SK-N-SH (cell line): ENCODE measurements at places on chromosomes 3 and 15.

DNA sequence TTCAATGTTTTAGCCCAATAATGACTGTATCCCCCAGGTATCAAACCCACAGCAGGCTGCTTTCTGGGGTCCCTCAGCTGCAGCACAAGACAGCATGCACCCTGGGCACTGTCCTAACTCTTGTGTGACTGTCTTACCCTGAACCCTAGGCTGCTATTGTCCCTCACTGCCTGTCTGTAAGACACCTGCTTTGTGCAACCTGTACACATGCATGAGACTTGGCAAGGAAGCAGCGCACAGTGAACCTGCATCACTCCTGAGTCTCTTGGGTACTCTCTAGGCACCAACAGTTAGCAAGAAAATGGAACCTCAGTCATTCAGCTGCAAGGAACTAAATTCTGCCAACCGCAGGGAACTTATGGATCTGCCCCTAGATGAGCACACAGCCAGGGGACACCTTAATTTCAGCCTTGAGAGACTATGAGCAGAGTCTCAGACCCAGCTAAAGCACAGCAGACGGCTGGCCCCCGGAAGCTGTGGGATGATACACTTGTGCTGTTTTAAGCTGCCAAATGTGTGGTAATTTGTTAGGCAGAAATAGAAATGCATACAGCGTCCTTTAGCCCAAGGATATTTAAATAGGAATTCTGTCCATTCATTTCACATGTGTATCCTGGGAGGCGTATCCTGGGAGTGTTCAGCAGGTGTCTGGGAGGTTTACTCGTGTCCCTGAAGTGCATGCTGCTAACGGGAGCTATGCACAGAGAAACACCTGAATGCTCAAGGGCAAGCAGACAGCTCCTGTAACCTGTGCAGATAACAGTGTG lies 223.8 kb downstream of the KLF13 start:
- no peak overlapping the region for H3K4me3 ChIP-seq
- H3K36me3 ChIP-seq: no peaks in the 10 kb centered on the region
- no peaks in the 10 kb centered on the region for H3K27me3 ChIP-seq

DNA sequence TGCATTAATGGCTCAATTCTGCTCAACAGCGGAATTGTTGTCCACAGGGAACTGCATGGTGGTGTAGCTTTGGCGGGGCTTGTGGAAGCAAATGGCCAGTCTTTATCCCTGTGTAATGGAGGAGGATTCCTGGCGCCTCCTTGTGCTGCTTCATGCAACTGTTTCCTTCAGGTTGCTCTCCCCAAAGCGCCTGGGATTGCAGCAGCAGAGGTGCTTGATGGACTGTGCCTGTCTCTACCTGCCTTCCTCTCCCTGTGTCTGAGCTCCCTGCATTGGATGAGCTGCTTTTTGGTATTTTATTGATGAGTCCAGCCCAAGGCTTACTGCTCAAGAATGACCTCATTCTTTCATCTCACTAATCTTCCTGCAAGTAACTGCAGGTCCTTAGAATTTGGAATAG lies 72.9 kb upstream of the NDN start:
- H3K27ac ChIP-seq: no peak overlapping the region
- H3K36me3 ChIP-seq: no peaks in the 10 kb centered on the region
- H3K4me1 ChIP-seq: no peaks in the 10 kb centered on the region

DNA sequence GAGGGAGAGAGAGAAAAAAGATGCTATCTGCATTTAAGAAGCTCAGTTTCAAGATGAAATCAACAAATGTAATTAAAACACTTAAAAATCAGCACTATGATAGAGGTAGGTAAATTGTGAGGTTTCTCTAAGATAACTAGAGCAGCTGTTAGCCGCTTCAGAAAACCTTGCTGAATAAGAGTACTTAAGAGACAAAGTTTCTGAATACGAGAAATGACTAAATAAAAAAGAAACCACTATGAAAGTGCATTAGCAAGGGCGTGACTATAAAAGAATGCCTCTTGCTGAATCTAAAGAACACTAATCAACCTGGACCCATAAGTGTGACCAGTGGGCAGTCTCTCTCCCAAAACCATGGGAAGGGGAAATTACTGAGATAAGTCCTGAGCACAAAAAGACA lies 41.8 kb downstream of the IQCB1 start:
- H3K27me3 ChIP-seq: no peaks in the 10 kb centered on the region
- H3K4me3 ChIP-seq: no peak overlapping the region
- DNase-seq: no peak
- peaks cover 59% of the 10 kb centered on the region for H3K36me3 ChIP-seq

- no peak for DNase-seq
- H3K4me1 ChIP-seq: no peaks in the 10 kb centered on the region
- no peak overlapping the region for H3K4me3 ChIP-seq
- no peak overlapping the region for H3K27ac ChIP-seq
- no peaks in the 10 kb centered on the region for H3K27me3 ChIP-seq
Measured at GRCh38 chr15:56996093-56996492, 77.6 kb downstream of the TCF12 start.

GRCh38 chr15:98177966-98178592 lies 217.6 kb downstream of the ARRDC4 start:
- H3K27me3 ChIP-seq: peaks cover 28% of the 10 kb centered on the region
- H3K27ac ChIP-seq: no peak overlapping the region
- no peak overlapping the region for H3K4me3 ChIP-seq
- H3K36me3 ChIP-seq: no peaks in the 10 kb centered on the region

DNA sequence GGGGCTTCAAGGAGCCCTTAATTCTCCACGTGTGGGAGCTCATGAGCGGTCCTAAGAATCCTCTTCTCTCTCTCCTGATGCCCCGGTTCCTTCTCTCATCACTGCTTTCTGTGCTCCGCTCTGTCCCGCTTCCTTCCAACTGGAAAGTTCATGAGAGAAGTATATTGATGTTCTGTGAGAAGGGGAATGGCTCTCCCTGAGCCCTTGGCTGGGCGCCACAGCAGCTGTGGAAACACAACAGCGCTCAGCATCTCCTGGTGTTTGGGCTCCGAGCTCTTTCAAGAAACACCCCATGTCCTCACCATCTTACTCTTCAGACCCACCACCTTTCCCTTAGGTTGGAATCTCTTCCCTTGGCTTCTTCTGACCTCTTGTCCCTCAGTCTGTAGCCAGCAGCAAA lies 161.7 kb downstream of the VGLL4 start:
- no peaks in the 10 kb centered on the region for H3K36me3 ChIP-seq
- no peak for DNase-seq
- peaks cover 21% of the 10 kb centered on the region; the same call in 1 of the 2 replicates for H3K4me1 ChIP-seq
- H3K27ac ChIP-seq: no peak overlapping the region
- H3K27me3 ChIP-seq: no peaks in the 10 kb centered on the region
- H3K4me3 ChIP-seq: no peak overlapping the region

- no peaks in the 10 kb centered on the region for H3K4me1 ChIP-seq
- H3K27me3 ChIP-seq: no peaks in the 10 kb centered on the region
- DNase-seq: no peak
Measured at GRCh38 chr3:159919873-159920272, 68.8 kb upstream of the IL12A start.

DNA sequence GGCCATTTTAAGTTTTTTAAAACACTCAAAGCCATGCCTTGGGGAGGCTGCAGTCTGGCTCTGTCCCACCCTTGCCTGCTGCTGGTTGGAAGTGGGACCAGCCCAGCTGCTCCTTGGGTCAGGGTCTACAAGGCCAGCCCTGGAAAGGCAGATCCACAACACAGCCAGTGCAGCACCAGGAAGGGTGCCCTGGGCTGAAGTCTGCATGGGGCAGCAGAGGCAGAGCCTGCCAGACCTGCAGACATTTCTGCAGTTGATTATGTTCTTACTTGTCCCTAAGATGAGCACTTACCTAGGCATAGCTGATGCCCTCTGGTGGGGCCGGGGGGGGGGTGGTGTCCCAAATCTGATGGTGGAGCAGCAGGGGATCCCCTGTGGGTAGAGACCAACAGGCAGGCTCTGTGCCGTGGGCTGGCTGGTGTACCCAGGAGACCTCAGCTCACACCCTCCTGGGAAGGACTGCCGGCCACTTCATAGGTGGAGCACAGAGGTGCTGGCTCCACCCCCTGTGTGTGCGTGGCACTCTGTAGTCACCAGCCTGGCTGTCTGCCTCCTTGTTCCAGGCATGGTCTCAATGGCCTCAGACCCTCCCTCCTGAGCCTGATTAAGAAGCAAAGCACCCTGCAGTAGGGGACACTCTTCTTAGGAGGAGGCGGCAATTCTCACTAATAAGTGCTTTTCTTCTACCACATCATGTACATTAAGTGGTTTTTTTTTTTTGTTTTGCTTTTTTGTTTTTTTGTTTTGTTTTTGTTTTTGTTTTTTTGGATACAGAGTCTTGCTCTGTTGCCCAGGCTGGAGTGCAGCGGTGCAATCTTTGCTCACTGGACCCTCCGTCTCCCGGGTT lies 97.4 kb upstream of the KLF13 start:
- no peaks in the 10 kb centered on the region for H3K27me3 ChIP-seq
- H3K4me3 ChIP-seq: no peak overlapping the region
- no peak overlapping the region for H3K27ac ChIP-seq
- no peaks in the 10 kb centered on the region for H3K36me3 ChIP-seq

- DNase-seq: no peak
- H3K36me3 ChIP-seq: peaks cover 15% of the 10 kb centered on the region; the same call in 1 of the 2 replicates
- no peak overlapping the region for H3K4me3 ChIP-seq
- H3K4me1 ChIP-seq: no peaks in the 10 kb centered on the region
- H3K27ac ChIP-seq: no peak overlapping the region
- H3K27me3 ChIP-seq: no peaks in the 10 kb centered on the region
Measured at GRCh38 chr15:41844814-41845213, 6.2 kb downstream of the PLA2G4B start.

DNA sequence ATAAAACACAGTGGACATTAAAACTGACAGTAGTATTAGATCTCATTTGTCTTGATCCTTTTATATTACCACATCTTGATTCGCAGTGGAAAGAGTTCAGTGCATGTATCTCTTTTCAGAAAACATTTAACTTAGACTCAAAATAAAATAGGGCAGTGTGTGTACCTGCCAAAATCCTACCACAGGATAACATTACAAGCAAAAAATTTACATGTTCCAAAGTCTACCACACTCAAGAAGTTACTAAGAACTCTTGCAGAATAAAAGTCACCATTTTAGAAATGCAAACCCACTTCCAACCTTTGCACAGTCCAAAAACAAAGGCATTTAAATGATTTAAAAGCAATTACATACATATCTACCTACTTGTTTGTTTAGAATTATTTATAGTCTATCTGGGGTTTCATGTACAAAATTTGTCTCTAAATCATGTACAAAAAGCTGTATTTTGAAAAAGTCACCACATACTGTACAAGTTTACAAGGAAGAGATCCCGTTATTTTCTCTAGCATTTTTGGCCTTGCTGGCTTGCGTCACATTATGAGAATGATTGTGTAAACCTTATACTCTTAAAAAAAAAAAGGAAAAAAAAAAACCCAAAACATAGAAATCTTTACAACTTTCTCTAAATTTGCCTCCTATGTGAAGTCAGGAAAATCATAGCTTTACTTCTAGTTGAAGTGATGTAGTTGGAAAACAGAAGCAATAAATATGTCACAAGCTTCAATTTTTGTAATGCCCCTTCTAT lies 153.8 kb downstream of the ADAM10 start:
- no peaks in the 10 kb centered on the region for H3K4me1 ChIP-seq
- no peak for DNase-seq
- H3K27me3 ChIP-seq: no peaks in the 10 kb centered on the region
- H3K36me3 ChIP-seq: peaks cover 25% of the 10 kb centered on the region
- no peak overlapping the region for H3K4me3 ChIP-seq

DNA sequence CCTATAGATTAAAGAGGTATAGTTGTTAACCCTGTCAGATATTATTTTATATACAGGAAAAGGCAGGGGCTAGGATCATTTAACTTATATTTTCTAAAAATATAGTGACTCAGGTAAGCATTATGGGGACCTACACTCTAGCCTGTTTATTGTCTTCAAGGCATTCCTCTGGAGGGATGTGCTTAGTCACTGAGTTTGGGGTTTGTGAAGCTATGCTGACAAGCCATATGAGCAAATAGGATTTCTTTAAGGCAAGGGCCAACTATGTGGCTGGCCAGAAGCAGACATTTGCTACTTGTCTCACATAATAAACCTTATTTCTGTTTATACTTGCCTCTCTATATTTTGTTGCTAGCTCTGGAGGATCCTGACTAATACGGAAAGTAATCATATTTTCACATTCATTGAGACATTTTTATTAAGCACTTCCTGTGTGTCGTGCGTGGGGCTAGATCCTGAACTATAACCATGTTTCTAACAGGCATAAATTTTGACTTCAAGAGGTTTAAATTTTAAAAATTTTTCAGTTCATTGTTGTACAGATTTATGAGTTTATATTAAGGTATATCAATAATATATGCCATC lies 153.4 kb downstream of the OTOL1 start:
- no peak overlapping the region for H3K27ac ChIP-seq
- no peak for DNase-seq
- no peaks in the 10 kb centered on the region for H3K27me3 ChIP-seq
- H3K4me3 ChIP-seq: no peak overlapping the region
- no peaks in the 10 kb centered on the region for H3K4me1 ChIP-seq

- H3K27me3 ChIP-seq: no peaks in the 10 kb centered on the region
- no peak overlapping the region for H3K27ac ChIP-seq
- H3K36me3 ChIP-seq: no peaks in the 10 kb centered on the region
- no peak overlapping the region for H3K4me3 ChIP-seq
- no peak for DNase-seq
- no peaks in the 10 kb centered on the region; the same call in 1 of the 2 replicates for H3K4me1 ChIP-seq
Measured at GRCh38 chr3:196135693-196136639, 54.1 kb upstream of the TFRC start.

GRCh38 chr3:51216291-51216690 lies 168.8 kb upstream of the MANF start:
- no peaks in the 10 kb centered on the region for H3K36me3 ChIP-seq
- H3K4me1 ChIP-seq: no peaks in the 10 kb centered on the region
- no peak for DNase-seq
- H3K27ac ChIP-seq: no peak overlapping the region

GRCh38 chr3:80770106-80771074 lies 991.1 kb downstream of the GBE1 start:
- H3K4me3 ChIP-seq: peak overlapping the region; percentile 17; the same call in 1 of the 2 replicates
- H3K4me1 ChIP-seq: no peaks in the 10 kb centered on the region
- no peaks in the 10 kb centered on the region for H3K36me3 ChIP-seq

DNA sequence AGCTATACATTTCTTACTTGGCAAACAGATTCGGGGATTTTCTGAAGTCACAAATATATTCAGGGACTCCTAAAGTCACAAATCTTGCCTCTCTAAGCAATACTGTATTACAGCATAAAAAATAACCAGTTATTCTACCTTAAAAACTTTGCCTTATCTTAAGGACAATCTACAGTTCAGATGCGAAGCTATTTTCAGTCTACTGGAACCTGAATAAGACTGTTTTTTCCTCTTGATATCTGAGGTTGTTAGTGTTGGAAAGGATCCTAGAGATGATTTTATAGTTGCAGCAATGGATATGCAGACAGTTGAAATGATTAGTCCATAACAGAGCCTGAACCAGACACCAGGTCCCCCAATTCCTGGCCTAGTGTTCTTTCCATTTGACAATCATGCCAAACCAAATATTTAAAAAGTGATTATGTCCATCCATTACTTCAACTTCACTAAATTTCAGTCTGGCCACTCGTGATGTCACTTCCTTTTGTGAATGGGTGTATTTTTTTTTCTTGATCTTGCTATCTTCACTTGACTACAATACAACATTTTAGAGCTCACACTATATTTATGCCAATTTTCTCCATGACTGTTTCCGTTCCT lies 1.8 kb downstream of the HDGFL3 start:
- peak overlapping the region; percentile 93 for H3K27ac ChIP-seq
- peaks cover 27% of the 10 kb centered on the region for H3K4me1 ChIP-seq
- H3K36me3 ChIP-seq: no peaks in the 10 kb centered on the region
- no peaks in the 10 kb centered on the region for H3K27me3 ChIP-seq

GRCh38 chr15:100020189-100020588 lies 287.0 kb upstream of the LYSMD4 start:
- no peaks in the 10 kb centered on the region for H3K27me3 ChIP-seq
- H3K4me1 ChIP-seq: no peaks in the 10 kb centered on the region
- H3K27ac ChIP-seq: no peak overlapping the region
- H3K36me3 ChIP-seq: no peaks in the 10 kb centered on the region
- DNase-seq: no peak
- H3K4me3 ChIP-seq: no peak overlapping the region
